Activated B cell treated with CpG ODN at 0.5 μM for 24 hours (primary cell): ENCODE measurements at places on chromosomes 12 and 14.
A peak's percentile ranks its signal among the peaks of the same experiment; 100 is the strongest.

DNA sequence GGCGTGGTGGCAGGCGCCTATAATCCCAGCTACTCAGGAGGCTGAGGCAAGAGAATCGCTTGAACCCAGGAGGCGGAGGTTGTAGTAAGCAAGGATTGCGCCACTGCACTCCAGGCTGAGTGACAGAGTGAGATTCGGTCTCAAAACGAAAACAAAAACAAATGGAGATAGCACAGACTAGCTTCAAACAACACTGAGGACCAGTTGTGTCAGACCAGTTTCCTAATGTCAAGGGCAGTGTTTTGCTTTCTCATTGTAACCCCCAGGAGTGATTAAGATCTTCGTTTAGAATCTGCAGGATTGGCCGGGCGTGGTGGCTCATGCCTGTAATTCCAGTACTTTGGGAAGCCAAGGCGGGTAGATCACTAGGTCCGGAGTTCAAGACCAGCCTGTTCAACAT is 18.5 kb downstream of the RPGRIP1 start:
- DNase-seq: no peak

- peak; percentile 18 for DNase-seq
Measured at GRCh38 chr14:74684434-74684833, 28.4 kb downstream of the AREL1 start.

- no peak for DNase-seq
Measured at GRCh38 chr14:78508023-78508422, 337.9 kb downstream of the NRXN3 start.

GRCh38 chr14:72714094-72714493 is 179.8 kb downstream of the DPF3 start:
- DNase-seq: peak; percentile 44

DNA sequence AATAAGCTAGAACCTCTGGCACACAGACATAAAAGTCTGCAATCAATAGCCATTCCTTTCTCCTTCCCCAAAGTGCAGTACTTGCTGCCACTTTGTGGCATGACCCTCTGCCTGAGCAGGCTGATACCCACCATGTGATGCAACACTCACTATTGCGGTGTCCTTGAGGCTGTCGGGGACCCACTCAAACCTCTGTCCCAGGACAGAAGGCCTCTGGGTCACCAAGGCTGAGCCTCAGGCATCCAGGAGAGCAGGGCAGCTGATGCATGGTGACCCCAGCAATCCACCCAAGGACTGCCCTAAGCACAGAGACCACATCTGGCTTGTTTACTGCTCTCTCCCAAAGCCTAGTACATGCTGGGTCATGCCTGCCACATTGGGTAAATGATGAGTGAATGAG is 114.2 kb downstream of the DPF3 start:
- no peak for DNase-seq

- no peak for DNase-seq
Measured at GRCh38 chr14:91402771-91403600, 14.6 kb downstream of the CCDC88C start.

GRCh38 chr12:15427913-15428312 is 105.6 kb downstream of the PTPRO start:
- no peak for DNase-seq

DNA sequence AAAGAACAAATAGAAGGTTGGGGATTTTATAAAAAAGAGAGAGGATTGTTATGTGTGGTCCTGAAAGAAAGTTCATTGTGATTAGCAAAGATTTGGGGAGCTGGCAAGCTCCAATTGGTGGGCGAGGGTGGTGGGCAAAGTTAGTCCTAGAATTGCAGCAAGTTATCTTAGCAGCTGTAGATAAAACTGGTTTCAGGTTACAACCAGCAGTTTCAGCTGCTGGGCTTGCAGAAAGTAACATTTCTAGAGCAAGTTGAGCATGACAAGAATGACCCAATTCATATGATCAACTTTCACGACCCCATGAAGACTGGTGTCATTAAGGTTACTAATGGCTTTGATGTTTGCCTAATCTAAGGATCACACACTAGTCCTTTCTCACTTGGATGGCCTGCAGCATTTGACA is 177.9 kb upstream of the NUDT4 start:
- no peak for DNase-seq

- DNase-seq: no peak
Measured at GRCh38 chr12:51706206-51706605, 115.2 kb downstream of the SCN8A start.

GRCh38 chr14:39974036-39974435 is 541.8 kb upstream of the FBXO33 start:
- DNase-seq: no peak

DNA sequence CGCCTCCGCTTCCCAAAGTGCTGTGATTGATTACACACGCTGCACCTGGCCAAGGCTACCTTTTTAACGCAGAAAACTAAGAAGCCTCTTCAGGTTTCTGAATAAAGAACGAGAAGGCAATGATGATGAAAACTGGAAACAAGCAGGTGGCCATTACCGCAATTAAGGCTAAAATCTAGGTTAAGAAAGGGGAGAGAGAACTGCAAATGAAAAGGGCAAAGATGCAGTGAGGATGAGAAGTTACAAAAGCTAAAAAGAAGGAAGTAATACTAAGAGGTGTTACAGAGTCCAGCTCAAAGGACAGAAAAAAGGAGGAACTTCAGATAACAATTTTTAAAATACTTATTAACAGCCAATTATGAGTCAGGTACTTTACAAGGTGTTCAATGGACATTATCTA is 79.7 kb downstream of the DUSP16 start:
- DNase-seq: no peak

GRCh38 chr12:11949738-11950411 is 120.9 kb upstream of the BCL2L14 start:
- DNase-seq: no peak

GRCh38 chr12:107035733-107036132 is 48.8 kb upstream of the MTERF2 start:
- DNase-seq: no peak

- DNase-seq: no peak
Measured at GRCh38 chr12:12505544-12506495, 56.8 kb downstream of the DUSP16 start.

DNA sequence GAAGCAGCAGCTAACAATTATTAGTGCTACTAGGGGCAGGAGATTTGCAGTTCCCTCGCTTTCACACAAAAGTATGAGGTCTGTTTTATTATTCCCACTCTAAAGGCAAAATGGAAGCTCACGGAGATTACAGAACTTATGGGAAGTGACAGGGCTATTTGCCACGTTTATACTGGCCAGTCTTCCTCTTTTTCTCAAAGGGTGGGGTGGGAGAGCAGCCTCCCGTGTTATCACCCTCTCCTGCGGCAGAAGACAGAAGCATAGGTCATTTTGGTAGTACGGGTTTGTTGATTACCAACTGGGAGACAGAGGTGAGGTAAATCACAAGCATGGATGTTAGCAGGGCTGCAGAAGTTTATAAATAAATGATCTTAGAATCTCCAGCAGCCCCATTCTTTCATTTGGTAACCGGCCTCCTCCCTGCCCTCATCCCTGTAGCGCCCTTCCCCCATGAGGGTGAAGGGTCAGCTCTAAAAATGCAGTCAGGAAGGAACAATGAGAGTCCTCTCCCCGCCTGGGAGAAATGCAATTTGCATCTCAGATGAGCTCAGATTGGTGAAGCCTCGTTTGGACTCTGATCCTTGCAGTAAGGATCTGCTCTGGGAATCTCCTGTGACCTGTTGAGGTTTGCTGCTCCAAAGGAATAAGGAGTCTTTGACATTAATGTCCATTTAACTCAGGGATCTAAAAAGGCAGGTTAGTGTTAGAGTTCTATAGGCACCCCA is 44.7 kb upstream of the SINHCAF start:
- no peak for DNase-seq

DNA sequence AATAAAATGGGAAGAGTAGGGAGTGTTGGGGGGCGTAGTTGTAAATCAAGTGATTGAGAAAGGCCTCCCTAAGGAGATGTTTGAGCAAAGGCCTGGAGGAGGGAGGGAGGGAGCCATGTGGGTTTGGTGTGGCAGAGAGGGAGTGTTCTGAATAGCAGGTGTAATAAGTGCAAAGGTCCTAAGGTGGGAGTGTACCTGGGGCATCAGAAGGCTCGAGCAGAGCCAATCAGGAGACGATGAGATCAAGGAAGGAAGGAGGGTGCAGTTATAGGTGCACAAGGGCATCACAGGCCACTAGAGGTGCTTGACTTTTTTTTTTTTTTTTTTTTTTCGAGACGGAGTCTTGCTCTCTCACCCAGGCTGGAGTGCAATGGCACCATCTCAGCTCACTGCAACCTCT is 77.9 kb upstream of the PLXNC1 start:
- DNase-seq: no peak
